ENCODE measurements at places on chromosomes 2 and 18.

DNA sequence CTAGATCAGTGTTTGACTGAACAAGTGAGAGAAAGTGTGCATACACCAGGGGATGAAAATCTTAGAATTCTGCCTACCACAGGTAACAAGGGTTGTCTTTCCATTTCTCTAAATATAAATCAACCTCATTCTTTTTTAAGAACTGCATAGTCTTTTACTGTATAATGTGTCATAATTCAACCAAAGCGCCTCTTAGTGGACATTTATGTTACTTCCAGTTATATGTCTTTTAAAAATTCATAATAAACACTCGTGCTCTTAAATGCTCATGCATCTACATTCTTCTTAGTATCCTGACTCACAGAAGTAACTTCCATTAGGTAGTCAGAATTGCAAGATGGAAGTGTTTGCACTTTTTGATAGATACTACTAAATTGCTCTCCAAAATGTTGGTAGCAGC lies 76.2 kb downstream of the CHRNA1 start:
- no peak for DNase-seq

DNA sequence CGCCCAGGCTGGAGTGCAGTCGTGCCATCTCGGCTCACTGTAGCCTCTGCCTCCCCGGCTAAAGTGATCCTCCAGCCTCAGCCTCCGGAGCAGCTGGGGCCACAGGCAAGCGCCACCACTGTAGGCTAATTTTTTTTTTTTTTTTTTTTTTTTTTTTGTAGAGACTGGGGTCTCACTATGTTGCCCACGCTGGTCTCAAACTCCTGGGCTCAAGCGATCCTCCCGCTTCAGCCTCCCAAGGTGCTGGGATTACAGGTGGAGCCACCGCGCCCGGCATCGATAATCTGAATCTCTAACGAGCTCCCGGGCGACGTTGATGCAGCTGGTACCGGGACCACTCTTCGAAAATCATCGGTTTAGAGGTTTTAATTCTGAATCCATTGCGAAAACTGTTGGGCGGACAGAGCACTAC lies 520 bp upstream of the CYP20A1 start:
- no peak for DNase-seq

DNA sequence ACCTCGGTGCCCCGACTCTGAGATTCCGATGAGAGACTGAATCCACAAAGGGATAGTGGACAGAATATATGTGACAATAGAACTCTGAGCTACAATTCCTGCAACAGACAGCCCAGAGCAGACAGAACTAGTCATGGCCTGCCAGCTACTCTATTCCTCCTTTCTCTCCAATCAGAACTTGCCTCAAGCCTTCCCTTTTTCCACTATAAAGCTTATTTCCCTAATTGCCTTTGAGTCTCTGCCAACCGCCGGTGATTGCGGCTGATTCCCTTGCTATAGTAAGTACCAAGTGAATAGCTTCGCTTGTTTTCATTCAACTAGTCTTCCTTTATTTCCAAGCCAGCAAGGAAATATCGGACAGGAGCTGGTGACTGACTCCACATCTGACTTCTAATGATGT lies 96.8 kb downstream of the DSC3 start:
- DNase-seq, result no peak

DNA sequence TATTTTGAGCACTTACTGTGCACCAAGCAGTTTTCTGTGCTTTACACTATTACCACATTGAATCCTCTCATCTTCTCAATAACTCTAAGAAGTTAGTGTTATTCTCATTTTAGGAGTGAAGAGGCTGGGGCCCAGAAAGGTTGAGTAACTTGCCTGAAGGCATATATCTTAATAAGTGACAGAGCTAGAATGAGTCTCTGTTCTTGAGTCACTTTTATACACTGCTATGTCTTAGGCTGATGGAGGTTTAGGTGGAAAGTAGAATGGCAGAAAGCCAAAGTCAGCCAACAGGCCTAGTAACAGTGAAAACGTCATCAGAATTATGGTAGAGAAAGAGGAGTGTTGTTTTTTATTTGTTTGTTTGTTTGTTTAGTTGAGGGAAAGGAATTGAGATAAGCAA lies 27.9 kb upstream of the RPE start:
- DNase-seq, result no peak

DNA sequence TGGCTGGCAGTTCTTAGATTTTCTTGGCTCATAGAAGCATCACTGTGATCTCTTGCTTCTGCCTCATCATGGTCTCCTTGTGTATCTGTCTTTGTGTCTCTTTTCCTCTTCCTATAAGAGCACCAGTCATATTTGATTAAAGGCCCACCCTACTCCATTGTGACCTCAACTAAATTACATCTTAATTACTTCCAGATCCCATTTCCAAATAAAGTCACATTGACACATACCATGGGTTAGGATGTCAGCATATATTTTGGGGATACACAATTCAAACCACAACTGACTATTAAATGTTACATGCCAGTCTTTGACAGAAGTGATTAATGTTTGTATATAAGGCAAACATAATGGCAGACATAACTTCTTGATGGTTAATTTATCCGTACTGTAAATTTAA lies 27.3 kb upstream of the TMX3 start:
- no peak for DNase-seq

- no peak for DNase-seq
Observed at GRCh38 chr2:112006076-112006410, 49.0 kb upstream of the TMEM87B start.

GRCh38 chr2:197052356-197052755 lies 125.8 kb upstream of the PGAP1 start:
- no peak for DNase-seq

- DNase-seq, result no peak
Observed at GRCh38 chr2:9767656-9768281, 75.5 kb upstream of the TAF1B start.

GRCh38 chr2:15725101-15725781 lies 133.6 kb downstream of the DDX1 start:
- no peak for DNase-seq

- no peak for DNase-seq
Observed at GRCh38 chr2:16155766-16156165, 215.4 kb downstream of the MYCN start.

DNA sequence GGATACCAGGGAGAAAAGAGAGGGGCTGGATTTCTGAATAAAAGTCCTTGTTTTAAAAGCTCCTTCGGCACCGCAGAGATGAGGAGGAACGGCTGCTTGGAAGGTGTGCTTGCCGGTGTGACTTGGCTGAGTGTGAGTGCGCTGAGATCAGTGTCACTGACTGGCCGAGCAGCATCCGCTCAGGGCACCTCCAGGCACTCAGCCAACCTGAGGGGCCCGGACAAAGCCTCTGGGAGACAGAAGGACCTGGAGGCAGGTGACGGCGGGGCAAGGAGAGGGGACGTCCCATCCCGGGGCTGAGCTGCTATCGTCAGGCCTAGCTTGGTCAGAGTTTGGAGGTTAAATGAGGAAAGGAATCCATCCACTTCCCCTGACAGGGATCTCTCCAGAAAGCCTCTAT lies 16.8 kb upstream of the ALLC start:
- no peak for DNase-seq

DNA sequence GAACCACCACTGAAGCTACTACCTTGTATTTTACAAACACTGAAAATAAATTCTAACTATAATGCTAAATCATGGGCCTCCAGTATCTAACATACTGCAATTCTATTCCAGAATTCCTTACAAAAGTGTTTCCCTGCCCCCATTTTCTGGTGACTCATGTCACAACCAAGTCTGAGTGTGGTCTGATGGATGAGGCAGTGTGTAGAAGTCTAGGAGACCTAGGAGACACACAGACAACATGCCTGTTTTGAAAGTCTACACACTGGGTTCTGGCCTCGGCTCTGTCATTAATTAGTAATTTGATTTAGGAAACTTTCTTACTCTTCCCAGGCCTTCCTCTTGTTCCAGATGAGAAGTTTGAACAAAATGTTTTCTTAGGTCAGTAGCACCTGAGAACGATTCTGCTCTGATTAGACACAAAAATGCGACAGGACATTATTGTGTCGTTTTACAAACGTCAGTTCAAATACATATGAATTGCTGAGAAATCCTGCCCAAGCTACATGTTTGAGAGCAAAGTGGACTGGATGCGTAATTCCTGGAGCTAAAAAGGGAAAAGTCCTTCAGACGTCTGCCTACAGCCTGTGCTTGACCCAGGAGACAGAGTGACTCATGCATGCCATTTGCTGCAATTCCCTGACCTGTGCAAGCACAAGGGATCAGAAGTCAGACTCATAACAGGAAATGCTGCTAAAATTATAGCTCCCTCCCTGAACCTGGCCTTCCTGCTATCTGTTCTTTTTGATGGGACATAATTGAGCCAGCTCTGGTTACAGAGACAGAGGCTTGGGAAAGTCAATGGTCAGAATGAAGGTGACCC lies 494.4 kb downstream of the SOX11 start:
- DNase-seq, result no peak

All from stimulated activated CD8-positive, alpha-beta memory T cell treated with anti-CD3 and anti-CD28 coated beads, Interleukin-15, amount 100 ng/mL, for 4 hours (primary cell).